Stimulated activated CD8-positive, alpha-beta memory T cell treated with anti-CD3 and anti-CD28 coated beads, Interleukin-4, amount 100 ng/mL, for 1 hour (primary cell): ENCODE measurements at places on chromosomes 4 and X.

GRCh38 chr4:166700592-166700991 is 533.7 kb downstream of the SPOCK3 start:
- no peak for DNase-seq

- DNase-seq = no peak
Observed at GRCh38 chr4:145278341-145279121, 98.1 kb upstream of the OTUD4 start.

DNA sequence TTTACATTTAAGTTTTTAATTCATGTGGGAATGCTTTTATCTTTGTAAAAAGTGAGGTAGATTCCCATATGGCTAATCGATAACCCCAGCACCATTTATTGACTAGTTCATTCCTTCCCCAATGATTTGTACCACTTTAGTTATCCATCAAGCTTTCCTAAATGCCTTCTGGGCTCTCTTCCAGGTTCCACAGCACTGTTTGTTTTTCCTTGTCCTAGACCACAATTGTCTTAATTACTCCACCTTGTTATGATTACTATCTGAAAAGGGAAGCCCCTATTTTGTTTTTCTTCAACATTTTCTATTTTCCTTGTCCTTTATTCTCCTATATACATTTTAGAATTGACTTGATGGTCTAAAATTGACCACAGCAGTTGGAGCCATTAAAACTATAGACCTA is 48.5 kb upstream of the GPRIN3 start:
- no peak for DNase-seq

- DNase-seq = no peak
Observed at GRCh38 chr4:33831442-33832066, 2412.8 kb downstream of the ARAP2 start.

- no peak for DNase-seq
Observed at GRCh38 chrX:153456161-153456560, 10.3 kb upstream of the TREX2 start.

DNA sequence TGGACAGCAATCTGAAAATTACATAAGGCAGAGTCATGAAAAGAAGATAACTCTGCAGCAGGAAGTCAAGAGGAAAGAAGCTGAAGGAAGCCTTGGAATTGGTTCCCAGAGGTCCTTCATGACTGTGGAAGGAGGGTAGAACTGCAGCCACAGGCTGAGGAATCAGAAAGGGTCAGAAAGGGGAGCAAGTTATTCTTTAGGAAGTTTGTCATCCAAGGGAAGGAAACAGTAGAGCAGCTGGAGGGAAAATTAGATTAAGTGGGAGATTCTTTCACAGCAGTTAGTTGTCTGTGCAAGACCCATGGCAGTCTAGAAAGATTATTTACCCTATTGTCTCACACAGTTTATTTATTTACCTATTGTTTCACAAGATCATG is 9.3 kb upstream of the ADH1C start:
- DNase-seq = no peak

- no peak for DNase-seq
Observed at GRCh38 chrX:126785539-126785938, 34.0 kb upstream of the PRR32 start.

DNA sequence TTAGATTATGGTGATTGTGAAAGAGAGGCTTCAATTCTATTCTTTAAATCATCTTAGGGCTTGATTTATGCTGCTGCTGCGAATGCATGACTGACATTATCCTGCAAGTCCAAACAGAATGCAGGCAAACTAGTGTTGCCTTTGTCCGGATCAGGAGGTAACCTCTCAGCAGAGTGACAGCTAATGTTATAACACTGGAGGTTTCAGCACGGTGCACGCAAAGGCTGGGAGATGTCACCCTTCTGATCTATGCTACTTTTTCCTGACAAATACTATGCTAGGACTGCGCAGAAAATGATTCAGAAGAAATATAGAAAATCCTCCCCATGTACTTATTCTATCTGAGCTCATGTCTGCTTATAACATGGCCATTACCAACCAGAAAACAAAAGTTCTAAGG is 48.2 kb downstream of the ANOS1 start:
- no peak for DNase-seq

GRCh38 chrX:133056341-133056740 is 40.6 kb downstream of the USP26 start:
- no peak for DNase-seq

GRCh38 chr4:37757761-37758160 is 68.7 kb upstream of the PGM2 start:
- DNase-seq = no peak

DNA sequence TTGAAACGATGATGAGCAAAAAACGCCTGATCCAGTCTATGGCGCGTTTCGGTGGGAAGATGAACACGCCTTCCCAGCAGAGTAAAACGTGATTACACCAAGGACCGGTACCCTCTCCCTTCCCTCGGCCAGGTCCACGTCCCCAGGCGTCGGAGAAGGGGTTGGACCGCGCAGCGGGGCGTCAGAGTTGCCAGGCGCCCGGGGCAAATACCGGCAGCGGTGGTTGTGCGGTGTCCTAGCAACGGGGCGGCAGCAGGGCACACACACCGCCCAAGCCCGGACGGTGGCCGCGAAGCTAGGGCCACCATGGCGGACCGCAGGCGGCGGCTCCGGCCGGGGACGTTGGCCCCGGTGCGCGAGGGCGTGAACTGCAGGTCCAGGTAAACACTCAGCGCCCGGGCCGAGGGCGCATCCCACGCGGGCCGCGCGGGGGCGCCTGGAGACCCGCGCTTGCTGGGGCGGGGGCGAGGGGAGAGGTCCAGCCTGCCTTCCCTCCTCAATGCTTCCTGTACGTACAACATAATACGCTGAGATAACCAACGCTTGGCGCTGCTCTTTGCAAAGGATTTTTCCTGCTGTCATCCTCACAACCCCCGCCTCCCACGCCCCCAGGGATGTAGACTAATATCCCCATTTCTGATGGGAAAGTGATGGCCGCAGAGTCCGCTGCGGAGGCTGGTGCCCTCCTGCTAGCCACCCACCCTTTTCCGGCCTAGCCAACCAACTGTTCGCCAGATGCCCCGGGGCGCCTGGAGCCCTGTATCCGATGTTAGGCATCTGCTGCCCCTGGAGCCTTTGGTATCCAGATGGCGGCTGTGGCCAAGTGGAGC is at the start of gene FAM47E:
Gene FAM47E (plus strand): TSS at position 281 of the 830 bp plus-strand sequence. CDS start 26 bp downstream, at position 307.
- peak; percentile 0 for DNase-seq

GRCh38 chr4:41757521-41758156 is 9.1 kb upstream of the PHOX2B start:
- no peak for DNase-seq

- no peak for DNase-seq
Observed at GRCh38 chr4:152992027-152992426, 55.9 kb downstream of the FHDC1 start.

- no peak for DNase-seq
Observed at GRCh38 chrX:93598076-93598475, 75.3 kb downstream of the NAP1L3 start.

DNA sequence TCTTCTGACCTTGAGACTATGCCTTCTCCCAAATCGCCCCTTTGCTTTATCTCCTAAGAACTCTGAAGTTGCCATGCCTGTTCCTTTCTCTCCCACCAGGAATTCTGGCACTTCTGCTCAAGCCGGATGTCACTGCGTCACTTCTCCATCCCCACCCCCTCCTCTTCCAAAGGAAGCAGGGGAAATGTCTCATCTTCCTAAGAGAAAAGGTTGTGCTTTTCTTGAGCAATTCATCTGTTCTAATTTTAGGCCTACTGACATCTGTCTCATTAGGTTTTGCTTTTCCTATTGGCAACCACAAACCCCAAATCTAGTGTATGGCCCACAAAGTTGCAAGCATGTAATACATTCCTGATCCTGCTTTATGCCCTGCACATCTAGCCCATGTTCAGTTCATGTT is 163.1 kb upstream of the PLAC1 start:
- DNase-seq = no peak

DNA sequence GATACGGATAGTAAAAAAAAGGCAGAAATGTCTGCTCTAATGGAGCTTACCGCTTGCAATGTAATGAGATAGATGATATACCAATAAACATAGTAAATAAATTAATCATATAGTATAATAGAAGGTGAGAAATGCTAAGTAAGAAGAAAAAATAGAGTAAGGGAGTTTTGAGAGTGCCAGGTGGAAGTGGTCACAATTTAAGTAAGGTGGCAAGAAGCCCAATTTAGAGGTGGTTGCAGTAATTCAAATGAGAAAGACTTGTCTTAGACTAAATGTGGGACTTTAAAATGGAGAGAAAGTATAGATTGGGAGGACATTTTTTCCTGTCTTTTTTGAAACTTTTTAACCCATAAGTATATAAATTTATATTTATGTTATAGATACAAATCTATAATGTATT is 26.0 kb downstream of the TBC1D19 start:
- DNase-seq = no peak

DNA sequence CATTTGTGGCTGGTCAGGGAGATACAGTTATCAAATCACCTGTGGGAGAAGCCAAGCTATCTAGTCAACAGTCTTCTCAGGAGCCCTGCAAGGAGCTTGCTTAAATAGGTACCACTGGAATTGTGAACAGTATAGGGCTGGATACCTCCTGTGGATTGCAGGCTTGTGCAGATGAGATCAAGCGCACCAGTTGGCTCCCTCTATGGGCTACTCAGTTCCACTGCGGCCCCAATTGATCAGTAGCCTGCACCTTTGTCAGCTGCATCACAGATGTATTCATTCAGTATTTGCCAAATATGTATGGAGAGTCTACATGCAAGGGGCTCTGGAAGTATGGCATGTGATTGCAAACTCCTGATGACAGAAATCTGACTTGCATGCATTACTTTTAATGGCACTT is 28.6 kb downstream of the TEX13A start:
- DNase-seq = no peak

GRCh38 chr4:122052677-122053076 is 99.5 kb upstream of the BLTP1 start:
- no peak for DNase-seq

- DNase-seq = no peak
Observed at GRCh38 chr4:6724421-6725111, 8.6 kb downstream of the BLOC1S4 start.

- no peak for DNase-seq
Observed at GRCh38 chr4:146179784-146180370, 4.4 kb downstream of the LSM6 start.

DNA sequence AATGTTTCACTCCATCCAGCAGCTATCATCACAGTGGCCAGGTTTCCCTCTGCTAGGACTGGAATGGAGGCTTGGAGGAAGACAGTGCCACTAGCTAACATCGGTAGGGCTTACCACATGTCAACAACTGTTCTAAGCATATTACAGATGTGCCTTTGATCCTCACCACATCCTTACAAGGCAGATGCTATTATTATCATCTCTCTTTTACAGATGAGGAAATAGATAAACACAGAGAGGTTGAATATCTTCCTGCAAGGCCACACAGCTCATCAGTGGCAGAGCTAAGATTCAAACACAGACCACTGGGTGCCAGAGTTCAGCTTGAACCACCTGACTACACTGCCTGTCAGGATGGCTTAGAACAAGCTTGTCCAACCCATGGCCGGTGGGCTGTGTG is 47.4 kb downstream of the MAMLD1 start:
- DNase-seq = no peak

- no peak for DNase-seq
Observed at GRCh38 chr4:17475481-17475880, 36.4 kb downstream of the QDPR start.

- DNase-seq = no peak
Observed at GRCh38 chrX:26851981-26852380, 611.2 kb downstream of the PPP4R3C start.

DNA sequence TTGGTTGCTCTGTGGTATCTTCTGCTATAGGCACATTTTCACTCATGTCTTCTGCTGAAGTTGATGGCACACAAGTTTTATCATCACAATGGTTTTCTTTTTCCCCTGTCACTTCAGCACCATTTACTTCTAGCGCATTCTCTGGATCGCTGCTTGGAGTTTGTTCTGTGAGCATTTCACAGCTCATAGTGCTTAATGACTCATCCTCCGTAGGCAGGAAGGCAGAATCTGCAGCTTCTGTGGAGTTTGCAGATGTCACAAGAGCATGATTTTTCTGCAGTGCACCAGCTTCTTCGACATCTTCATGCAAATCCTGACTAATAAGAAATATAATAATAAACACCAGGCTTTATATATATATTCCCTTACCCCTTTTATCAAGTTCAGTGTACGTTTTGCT is 83.6 kb downstream of the CHM start:
- no peak for DNase-seq

DNA sequence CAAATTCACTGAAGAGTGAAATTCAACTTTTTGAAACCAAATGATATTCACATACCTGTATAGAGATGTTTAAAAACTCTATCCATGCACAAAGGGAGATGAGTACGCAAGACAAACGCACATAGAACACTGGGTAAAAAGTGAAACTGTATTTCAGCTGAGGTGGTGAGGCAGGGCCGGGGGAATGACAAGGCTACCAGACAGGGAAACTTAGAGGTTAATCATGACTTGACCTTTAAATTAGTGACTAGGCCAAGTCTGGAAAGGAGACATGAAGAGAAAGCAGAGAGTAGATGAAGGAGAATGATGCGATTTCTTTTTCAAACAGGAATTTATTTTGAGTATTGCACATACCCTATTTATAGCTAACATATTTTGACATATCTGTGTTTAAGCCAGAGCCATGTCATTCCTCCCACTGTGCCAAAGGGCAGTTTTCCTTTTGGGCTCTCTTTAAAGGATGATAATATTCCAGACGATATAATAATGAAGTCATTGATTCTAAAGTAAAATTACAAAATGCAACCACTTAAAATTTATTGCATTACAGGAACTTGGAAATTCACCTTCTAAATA is 49.4 kb downstream of the ARHGEF6 start:
- no peak for DNase-seq

DNA sequence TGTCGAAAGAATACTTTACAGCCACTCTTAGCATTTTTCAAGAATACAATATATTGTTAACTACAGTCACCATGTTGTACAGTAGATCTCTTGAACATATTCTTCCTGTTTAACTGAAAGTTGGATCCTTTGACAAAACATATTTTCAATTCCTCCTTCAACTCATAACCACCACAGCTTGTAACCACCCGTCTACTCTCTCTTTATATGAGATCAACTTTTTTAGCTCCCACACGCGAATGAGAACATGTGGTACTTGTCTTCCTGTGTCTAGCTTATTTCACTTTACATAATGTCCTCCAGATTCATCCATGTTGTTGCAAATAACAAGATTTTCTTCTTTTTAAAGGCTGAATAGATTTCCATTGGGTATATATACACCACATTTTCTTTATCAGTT is 338.3 kb upstream of the IGFBP7 start:
- DNase-seq = no peak

- no peak for DNase-seq
Observed at GRCh38 chr4:30904215-30904555, 184.0 kb downstream of the PCDH7 start.

DNA sequence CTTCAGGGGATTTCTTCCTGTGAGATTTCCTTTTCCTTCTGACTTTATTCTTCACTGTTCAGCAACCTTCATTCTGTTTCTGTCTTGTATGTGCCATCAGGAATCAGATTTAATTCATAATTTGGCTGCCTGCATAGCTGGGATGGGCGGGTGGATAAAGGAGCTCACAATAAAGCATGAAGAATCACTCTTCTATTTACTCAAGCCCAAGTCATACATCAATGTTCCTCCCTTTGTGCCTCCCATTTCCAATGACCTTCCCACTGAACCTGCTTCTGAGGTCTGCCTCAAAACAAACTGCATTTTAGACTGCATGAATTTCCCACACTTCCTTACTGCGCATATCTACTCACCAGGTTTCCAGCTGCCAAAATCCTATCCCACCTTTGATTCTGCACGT is 14.0 kb downstream of the PDGFC start:
- no peak for DNase-seq
